ENCODE measurements at places on chromosomes 6 and 20.

DNA sequence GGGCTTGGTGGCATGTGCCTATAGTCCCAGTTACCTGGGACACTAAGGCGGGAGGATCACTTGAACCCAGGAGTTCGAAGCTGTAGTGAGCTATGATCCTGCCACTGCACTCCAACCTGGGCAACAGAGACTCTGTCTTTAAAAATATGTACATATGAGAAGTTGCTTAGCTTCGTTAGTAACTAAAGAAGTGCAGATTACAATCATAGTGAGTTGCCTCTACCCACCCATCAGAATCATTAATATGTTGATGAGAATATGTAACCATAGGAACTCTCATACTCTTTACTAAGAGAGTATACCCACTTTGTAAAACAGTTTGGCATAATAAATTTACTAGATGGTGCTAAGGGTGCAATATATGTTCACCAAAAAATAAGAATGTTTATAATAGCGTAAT, 54.0 kb downstream of the EFHC1 start:
- ATAC-seq, result no peak

DNA sequence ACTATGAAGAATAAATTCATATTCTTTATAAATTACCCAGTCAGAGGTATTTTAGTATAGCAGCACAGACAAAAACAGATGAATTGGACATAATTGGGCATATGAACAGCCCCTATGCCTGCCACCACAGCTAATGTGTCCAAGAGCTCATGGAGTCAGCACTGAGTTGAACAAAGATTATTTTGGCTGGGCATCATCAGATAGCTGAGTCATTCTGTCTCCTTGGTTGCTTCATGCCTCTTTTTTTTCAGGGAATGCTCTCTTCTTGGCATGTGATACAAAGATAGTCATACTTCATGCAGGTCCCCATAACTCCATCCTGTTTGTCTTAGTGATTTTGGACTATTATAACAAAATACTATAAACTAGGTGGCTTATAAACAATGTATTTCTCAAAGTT, 275.6 kb downstream of the TENT5A start:
- ATAC-seq, result no peak

- no peak for ATAC-seq
Observed at GRCh38 chr20:17500271-17500670, 30.9 kb downstream of the BFSP1 start.

DNA sequence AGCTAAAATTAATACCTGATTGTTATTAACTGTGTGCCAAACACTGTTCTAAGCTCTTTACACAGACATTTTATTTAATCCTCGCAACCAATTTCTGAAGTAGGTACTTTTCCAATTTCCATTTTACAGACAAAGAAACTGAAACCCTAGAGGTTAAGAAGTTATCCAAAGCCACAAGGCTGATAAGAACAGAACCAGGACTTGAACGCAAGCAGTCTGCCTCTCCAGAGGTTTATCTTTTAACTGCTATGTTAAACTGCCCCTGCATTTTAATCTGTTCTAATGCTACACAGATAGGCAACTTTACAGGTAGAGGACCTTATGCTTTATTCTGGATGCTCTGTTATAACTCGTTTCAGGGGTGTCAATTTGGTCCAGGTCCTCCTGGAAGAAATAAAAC, 118.2 kb downstream of the SLC16A10 start:
- ATAC-seq, result no peak

GRCh38 chr6:169963581-169964297, 212.3 kb downstream of the ERMARD start:
- ATAC-seq, result no peak

DNA sequence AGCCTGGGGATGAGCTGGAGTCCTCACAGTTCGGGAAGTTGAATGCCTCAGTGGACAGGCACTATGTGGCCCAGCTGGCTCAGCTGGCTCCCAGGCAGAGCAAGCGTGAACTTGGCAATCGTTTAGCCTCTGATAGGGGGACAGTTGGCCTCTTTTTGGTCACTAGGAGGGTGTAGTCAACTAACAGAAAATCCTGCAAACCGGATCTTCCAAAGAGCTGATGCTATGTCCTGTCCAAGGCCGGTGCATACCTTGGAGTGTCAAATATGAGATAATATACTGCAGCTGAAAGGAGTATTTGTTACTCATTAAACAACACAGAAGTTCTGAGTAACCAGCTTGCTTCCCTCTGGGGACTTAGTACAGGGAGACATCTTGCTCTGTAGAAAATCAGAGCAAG, 126.2 kb upstream of the EXOC2 start:
- no peak for ATAC-seq

GRCh38 chr20:59006864-59007664, at the start of gene CTSZ:
Gene CTSZ (minus strand): TSS chr20:59007254. CDS start chr20:59007128, 126 bp downstream.
- ATAC-seq, result peak; percentile 64

DNA sequence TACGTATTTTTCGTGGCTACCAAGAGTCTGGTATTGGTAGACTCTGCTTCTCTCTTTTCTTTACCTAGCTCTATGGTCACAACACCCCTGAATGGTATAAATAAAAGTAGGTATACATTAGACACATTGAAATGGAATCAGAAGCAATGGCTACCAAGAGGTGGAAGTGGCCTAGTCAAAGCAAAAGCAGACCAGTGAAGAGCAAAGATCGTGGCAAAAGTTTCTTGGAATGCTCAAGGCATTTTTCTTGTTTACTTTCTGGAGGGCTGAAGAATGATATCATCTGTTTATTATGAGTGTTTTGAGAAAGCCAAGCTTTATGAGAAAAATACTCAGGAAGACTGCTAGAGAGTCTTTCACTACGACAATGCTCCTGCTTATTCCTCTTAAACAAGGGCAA, 28.6 kb upstream of the MOCS1 start:
- ATAC-seq, result no peak

- ATAC-seq, result peak; percentile 69
Observed at GRCh38 chr20:4082406-4083097, 67.2 kb upstream of the RNF24 start.

- ATAC-seq, result no peak
Observed at GRCh38 chr20:4533368-4534133, 188.2 kb upstream of the PRND start.

All from stimulated activated memory B cell treated with anti-CD40 and anti-IgM and Interleukin-4, amounts not matched to agents 10 μg/mL and 1 μg/mL and 100 μg/mL, for 72 hours (primary cell).